ENCODE measurements at places on chromosomes 6 and 20. TPM values are rescaled to one million over a fixed set of nuclear protein-coding genes. Genes with fewer than 3 reads are reported as not detected.

The MROH8 gene
- total RNA-seq: 1.8 TPM

The IMPG1 gene
- not detected for total RNA-seq

DNA sequence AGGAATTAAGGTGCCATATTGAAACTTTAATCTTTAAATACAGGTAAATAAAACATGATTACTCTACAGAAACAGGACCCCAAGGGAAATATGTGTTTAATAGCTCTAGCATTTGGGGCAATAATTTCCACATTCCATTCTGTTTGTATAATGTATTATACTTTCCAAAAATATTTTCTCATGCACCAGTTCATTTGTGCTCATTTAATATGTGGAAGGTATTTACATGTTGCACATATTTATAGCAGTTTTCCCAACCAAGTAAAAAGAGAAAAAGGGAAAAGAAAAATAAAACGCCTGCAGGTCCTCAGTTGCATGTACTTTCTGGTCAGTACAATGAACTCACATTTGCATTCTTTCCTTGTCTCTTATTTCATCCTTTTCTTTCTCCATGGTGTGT lies 129.5 kb upstream of the SULF2 start:
- DNase-seq: no peak

DNA sequence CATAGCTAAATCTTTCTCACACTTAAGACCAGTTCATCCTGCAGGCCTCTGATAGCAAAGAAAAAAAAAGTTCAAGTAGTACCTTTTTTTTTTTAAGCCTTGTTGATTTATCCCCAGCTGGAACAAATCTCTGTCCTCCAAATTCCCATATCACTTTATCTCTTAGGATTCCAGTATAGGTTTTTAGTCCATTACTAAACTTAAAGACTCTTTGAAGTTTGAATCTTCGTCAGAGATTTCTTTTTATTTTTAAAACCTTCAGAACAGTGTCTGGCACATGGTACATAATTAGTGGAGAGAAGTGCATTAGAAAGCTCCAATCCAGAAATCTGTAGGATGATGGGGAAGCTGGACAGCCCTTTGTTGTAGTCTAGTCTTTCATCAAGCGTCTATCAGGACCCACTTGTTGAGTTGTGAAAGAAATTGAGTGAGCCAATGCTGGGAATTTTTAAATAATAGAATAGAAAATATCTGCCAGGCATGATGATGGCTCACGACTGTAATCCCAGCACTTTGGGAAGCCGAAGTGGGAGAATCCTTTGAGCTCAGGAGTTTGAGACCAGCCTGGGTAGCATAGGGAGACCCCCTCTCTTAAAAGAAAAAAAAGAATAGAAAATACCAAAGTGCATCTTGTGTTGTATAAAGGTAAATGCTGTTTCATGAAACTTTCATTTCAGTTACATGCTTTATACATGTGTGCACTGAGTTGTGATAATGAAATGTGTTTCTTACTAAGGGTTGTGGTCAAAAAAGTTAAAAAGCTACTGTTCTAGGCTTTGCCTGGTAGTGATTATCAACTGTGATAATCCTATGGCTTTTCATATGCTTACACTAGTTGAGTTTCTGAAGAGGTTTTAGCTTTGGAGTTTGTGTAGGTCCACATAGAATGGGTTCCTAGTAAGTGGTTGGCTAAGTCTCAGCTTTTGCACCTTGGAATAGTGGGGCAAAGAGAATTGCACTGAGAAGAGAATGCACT lies 3.2 kb downstream of the NFYA start:
- DNase-seq: no peak

- DNase-seq: no peak
Measured at GRCh38 chr6:147666255-147666654, 157.8 kb downstream of the SAMD5 start.

- DNase-seq: no peak
Measured at GRCh38 chr6:147060636-147061035, 143.6 kb upstream of the STXBP5 start.

- DNase-seq: no peak
Measured at GRCh38 chr6:28738396-28738765, 185.4 kb downstream of the TRIM27 start.

DNA sequence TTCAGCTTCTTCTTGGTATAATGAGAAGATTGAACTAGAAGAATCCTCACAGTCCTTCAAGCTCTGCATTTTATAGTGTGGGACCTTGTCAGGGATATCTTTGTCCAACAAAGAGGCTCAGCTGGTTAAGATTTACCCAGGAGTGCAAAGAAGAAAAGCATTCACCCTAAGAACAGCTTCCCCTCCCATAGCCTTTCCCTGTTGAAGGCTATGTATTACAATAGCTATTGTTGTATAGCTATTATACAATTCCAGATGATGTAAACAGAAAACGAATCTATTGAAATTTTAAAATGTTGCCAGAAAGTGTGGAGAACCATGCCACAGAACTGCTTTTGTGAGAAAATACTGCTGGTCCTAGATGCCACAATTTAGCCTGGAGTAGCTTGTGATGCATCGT lies 85.5 kb upstream of the CNKSR3 start:
- DNase-seq: no peak

All from sigmoid colon (tissue), 7 donors.